ENCODE measurements at places on chromosomes 2 and 18.
A peak's percentile ranks its signal among the peaks of the same experiment; 100 is the strongest.

DNA sequence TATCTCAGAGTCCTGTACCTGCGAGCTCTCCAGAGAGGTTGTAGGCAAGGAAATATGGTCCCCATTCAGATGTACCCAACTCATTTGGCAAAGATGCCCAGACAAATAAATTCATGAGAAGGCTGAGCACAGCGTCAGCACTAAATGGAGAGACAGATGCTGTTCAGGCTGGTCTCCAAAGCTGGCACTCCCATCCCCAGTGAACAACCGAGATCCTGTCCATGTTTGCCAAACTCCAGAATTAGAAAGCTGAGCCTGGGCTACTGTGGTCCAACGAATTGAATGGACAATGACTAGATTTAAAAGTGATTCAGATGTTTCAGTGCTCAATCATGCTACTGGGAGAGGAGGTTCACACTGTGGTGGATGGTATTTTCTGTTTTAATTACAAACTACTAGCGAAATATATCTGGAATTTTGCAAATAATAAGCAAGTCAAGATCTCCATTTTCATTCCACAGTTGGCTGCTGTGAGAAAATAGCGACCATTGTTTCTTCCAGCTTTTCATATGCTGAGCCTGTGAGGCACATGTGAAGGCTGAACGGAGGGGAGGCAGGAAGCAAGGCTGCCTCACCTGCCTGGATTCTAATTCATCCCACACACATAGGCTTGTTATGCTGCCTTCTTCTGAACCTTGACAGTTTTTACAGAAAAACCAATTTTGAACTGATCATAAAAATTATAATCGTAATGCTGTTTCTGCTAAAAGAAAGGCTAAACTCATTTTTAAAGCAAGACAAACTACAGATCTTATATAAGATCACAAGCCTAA lies 22.6 kb upstream of the DAPL1 start:
- no peak for DNase-seq

GRCh38 chr2:44242904-44243303 lies 32.4 kb upstream of the SLC3A1 start:
- no peak for DNase-seq

DNA sequence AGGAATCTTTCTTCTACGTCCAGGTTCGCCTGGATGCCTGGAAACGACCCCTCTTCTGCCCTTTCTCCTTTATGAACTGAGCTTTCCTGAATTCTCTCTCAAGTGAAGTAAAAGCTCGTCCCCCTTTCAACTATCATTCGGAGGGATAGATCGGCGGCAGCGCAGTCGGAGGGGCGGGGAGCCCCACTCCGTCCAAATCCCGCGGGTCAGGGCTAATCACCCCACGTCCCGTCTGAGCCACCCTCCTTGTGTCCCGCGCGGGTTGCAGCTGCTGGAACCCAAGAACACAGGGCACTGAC lies 367 bp downstream of the FBXO48 start:
- no peak for DNase-seq

DNA sequence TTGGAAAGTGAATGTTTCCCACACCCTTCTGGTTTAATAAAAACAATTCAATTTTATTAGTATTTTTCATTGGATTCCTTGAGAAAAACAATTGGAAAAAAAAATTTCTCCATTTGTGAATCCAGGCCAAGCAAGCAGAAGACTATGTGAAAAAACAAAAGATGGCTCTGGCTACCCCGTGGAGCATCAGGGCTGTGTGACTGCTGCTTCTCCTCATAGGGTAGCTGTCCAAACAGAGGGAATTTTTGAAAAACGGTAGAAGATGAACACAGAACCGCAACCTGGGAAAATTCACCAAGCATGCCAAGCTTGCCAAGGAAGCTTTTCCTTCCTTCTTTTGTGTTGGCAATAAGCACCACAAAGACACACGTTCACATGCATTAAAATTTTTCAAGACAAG lies 71.3 kb upstream of the ACVR2A start:
- no peak for DNase-seq

DNA sequence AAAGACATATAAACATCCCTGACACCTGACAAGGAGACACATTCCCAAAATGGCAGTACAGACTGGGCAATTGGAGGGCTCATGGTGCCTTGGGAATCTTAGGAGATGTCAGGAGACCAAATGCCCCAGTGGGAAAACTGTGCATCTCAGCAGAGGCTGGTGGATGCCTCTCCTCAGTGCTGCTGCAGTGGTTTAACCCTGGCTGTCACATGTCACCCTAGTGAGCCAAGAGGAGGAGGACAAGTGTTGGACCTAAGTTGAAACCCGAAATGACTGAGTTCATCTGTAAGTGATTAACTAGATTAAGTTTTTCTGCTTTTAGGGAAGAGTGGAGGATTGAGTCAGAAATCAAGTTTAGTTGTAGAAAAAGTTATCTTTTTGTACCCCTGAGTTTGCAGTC lies 5.2 kb upstream of the NAGK start:
- DNase-seq, result no peak

- no peak for DNase-seq
These were observed 74.5 kb downstream of the MOGAT1 start for GRCh38 chr2:222745836-222746559.

DNA sequence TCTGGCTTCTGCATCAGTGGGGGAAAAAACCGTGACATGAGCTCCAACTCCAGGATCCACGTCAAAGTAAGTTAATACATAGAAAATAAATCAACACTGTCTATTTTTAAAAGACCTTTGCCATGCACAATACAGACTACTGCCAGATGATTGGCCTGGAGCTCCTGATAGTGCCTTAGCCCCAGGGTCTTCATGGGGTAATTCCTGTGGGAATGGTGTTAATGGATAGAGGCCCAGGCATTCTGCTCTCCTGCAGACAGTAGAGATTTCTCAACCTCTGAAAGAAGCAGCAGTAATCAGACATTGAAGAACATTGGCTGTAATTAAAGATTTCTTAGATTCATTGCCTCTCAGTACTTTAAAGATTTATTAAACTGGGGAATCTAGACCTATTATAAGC lies 4.3 kb upstream of the PLCL1 start:
- no peak for DNase-seq

DNA sequence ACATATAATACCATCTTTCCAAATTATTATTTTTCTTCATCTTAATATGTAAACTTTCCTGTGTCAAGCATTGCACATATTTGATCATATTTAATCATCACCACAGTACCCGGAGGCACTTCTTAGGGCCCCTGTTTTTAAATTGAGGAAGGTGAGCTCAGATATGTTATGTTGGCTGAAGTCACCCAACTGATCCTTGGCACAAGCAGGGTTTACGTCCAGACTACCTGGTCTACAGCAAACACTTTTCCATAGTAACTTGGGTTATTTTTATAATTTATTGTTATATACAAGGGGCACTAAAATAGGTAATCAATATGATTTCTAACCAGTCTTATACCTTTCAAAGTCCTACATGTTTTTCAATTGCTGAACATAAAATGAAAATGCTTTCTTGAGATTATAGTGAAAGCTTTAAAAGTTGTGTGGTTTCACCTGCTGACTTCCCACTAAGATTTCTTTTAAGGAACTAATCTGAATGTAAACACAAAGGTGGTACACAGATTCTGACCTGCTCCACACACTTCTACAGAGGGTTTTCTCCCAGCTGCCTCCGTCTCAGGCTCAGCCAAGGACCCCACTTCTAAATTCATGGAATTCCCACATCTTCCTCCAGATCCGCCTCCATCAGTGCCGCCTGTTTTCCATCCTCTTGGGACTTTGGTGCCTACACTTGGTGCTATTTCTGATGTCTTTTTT lies 52.2 kb downstream of the SH3YL1 start:
- no peak for DNase-seq

DNA sequence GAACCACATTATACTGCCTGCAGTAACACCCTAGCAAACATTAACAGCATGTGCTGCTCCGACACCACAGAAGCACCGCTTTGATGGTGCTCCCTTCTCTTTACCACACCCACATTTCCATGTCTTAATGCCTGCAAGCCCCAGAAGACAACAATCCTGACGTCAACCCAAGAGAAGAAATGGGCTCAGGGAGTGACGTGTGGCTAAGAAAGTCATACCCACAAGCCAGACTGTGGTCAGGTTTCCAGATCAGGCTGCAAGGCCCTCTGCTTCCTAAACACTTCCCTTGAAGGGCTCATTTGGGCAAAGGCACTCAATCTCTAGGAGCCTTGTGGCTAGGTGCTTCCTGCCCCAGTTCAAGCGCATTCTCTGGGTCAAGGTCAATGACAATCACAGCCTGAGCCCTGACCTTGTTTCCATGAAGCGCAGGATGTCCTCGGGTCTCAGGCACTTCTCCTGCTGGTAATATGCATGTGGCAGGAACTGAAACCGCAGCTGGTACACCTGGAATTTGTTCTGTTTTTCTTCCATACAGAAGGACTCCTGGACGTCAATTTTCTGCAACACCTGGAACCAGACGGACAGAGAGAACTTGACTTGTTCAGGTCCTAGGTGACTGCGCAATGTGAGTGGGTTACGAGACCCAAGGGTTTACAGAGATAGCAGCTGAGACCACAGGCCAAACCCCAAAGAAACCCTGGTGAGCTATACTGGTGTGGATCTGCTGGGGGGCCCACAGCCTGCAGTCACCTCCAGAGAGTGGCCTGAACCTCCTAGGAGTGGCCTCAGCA lies 67.2 kb downstream of the POLR1A start:
- DNase-seq, result peak; percentile 64

GRCh38 chr2:64115808-64116598 lies 28.2 kb downstream of the PELI1 start:
- no peak for DNase-seq

DNA sequence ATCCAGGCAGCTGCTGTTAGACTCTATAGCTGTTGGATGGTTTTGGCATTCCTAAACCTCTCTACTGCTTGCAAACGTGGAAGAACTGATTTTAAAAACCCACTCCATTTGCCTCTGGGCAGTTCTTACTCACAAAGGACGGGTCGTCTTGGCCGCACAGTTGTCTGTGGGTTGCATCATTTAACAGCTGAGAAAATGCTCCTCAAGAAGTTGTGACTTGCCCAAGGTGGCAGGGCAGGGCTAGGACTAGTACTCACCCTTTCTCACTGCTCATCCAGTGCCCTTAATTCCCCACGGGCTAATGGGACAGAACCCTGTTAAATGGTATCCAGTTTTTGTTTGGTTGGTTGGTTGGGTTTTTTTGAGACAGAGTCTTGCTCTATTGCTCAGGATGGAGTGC lies 997 bp upstream of the DRC1 start:
- DNase-seq, result no peak

DNA sequence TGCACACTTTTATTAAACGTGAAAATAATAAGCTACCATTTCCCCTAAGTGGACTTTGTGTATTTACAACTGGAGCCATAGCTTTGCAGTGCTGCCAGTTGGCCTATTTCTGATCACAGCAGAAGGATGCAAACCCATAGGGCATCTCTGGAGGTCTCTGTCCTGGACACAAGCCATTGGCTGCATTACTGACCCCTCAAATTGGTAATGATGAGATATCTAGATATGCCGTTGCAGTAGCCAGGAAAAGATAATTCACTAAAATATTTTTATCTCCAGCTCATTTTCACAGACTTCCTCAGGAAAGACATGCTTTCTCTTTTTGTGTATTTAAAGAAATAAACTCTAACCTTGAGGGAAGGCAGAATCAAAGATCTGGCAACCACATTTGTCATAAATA lies 182.5 kb downstream of the TDRD15 start:
- no peak for DNase-seq

GRCh38 chr2:135047300-135047699 lies at the start of gene MAP3K19:
Gene MAP3K19, minus strand, starts transcription at chr2:135047447. Its CDS starts 22,800 bp downstream, at chr2:135024647.
- DNase-seq, result no peak

DNA sequence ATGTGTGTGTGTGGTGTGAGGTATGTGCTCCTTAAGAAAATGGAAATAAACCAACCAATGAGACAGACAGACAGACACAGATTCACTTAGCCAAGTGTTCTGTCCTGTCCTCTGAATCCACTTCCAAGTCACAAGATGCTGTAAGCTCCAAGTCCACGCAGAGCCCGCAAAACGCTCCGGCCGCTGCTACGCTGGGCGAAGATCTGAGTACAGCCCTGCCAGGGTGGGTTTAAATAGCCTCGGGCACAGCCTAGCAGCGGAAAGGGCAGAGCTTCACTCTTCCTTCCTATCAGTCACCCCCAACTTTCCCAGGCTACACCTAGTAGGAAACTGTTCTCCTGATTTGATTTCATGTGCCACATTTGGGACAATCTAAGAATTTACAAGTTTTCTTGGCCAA lies 121.2 kb upstream of the ANKRD30BL start:
- DNase-seq, result no peak

DNA sequence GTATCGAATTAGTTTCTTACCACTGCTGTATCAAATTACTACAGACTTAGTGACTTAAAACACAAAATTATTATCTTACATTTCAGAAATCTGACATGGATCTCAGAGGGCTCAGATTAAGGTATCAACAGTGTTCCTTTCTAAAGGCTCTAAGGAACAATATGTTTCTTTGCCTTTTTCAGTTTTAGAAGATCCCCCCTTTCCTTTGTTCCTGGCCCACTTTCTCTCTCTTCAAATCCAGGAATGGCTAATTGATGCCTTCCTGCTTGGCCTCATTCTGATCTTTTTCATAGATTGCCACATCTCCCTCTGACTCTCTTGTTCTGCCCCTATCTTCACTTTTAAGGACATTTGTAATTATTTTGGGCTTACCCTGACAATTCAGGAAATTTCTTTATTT lies 65.7 kb downstream of the LRP1B start:
- DNase-seq, result no peak

DNA sequence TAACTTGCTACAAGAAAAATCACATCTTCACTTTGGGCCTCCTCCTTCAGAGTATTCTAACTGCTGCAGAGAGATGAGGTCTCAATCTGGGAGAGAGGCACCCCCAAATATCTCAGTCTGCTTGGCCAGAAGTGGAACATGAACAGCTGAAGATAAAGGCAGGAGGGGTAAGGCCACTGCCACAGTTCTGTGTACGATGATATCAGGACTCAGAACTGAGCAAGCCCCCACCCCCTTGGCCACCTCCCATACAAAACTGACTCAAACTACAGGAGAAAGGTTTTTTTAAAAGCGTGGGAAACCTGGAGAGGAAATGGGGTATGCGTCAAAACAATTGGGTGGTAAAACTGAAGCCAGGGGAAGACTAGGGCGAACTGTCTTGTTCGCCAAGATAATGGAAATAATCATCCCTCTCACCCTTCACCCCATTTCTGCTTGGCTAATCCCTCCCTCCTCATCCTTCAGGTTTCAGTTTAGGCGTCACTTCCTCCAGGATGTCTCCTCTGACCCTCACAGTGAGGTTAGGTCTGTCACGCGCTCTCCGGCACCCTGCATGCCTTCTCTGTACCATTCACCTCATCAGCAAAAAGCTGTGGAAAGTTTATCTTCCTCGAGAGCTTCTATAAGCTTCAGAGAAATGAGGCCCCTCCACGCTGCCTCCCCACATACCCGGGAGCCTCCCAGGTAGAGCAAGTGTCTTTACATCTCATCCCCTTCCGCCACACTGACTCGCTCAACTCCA lies 64.4 kb downstream of the SFXN5 start:
- DNase-seq, result no peak

All from tibial artery (tissue), 4 donors.